ENCODE measurements at places on chromosomes 16 and 17.

DNA sequence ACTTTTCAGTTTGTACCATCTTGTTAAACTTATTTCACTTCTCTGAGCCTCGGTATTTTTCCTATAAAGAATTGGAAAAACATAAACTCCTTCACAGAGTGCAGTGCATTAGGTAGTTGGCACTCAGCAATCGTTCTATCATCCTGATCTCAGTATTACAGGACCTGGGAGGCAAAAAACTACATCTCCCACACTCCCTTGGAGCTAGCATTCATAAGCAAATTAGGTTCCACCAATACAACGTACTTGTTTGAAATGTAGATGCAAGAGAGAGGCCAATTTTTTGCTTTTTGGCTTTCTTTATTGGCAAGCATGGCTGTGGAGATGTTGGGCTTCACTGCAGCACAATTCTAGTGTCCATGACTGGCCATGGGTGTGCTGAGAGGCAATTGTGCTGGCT lies 285.2 kb downstream of the CA10 start:
- no peak for DNase-seq

DNA sequence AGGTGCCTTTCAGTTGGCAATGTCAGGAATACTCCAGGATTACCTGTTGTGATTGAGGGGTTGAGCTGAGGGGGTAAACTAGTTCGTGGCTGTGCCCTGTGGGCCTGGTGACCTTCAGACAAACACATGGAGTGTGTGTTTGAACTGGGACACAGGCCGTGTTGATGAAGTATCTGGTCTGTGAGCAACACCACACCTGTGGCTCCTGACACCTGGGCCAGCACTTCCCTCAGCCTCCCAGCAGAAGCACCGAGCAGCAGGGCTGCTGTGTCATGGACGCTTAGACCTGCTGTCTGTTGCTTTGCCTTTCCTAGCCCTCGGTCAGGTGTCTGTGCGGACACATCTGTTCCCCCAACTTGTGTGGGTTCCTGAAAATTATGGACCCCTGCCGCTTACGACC lies 82.9 kb downstream of the KSR1 start:
- DNase-seq, result no peak

DNA sequence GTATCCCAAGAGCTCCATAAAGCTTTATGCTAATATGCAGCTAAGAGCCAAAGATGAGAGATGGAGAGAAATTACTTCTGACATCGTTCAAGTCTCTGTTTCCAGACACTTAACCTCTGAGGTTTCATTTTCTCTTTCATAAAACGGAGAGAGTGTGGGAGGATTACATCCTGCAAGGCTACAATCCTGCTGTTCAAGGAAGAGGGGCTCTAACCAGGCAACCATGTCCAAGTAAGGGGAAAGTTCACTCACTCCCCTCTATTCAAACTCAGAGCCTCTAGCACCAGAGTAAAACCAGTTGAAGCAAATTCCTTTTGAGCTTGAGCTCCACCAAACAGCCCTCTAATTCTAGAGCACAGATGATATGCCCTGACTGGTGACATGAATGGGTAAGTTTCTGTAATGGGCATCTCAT lies 397.4 kb downstream of the NPIPA8 start:
- DNase-seq, result no peak

GRCh38 chr17:81248649-81249048 lies 9.5 kb downstream of the NDUFAF8 start:
- DNase-seq, result no peak

DNA sequence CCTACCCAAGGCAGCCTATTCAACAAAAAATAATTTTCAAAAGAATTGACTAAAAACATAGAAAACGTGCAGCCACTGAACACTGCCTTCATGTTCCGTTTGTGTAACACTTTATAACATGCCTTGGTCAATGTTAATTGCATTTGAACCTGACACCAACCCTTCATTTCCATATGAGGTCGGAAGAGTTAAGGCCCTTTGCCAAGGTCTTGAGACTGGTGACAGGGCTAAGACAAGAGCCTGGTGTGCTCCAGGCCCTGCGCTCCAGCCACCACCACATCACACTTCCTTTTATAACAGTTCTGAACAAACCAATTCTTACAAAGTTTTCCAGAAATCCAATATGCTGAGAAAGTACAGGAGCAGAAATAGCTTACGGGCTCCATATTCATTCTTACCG lies 4.2 kb downstream of the BBS2 start:
- no peak for DNase-seq
